Spinal cord (tissue), 10 donors: ENCODE measurements at places on chromosomes 7 and 10. TPM values are rescaled to one million over a fixed set of nuclear protein-coding genes. Genes with fewer than 3 reads are reported as not detected.

Gene FFAR4
- 0.30 TPM for polyA plus RNA-seq

Gene ANKRD22
- polyA plus RNA-seq = not detected

Gene CALML3
- polyA plus RNA-seq = 0.08 TPM

Gene ELAPOR2
- polyA plus RNA-seq = 51.7 TPM

Gene ENTPD1
- polyA plus RNA-seq = 29.4 TPM

Gene ZNF365
- polyA plus RNA-seq = 20.5 TPM

Gene SEC31B
- 38.4 TPM for polyA plus RNA-seq

Gene ELN
- 114 TPM for polyA plus RNA-seq

Gene KBTBD2
- 45.0 TPM for polyA plus RNA-seq

Gene TMEM243
- polyA plus RNA-seq = 17.9 TPM

Gene SAMD9L
- polyA plus RNA-seq = 8.2 TPM

Gene MRLN
- not detected for polyA plus RNA-seq

Gene NODAL
- 3.1 TPM for polyA plus RNA-seq

Gene MOGAT3
- polyA plus RNA-seq = 0.12 TPM

Gene SPACDR
- 6.5 TPM for polyA plus RNA-seq

Gene MRPL32
- polyA plus RNA-seq = 56.6 TPM

Gene ACBD7
- polyA plus RNA-seq = 43.3 TPM

Gene PRSS37
- polyA plus RNA-seq = 0.24 TPM

Gene FRMD4A
- 97.8 TPM for polyA plus RNA-seq

Gene CARD11
- polyA plus RNA-seq = 1.2 TPM

Gene SFTPA1
- polyA plus RNA-seq = not detected

Gene CUZD1
- polyA plus RNA-seq = 1.9 TPM

Gene ABHD11
- 15.1 TPM for polyA plus RNA-seq

Gene WIPF3
- polyA plus RNA-seq = 17.0 TPM
